Hair follicular keratinocyte (primary cell): ENCODE measurements at places on chromosomes 1 and 21. TPM values are rescaled to one million over a fixed set of nuclear protein-coding genes. Genes with fewer than 3 reads are reported as not detected.

Gene IFNLR1
- 5.3 and 6.7 TPM in 2 replicates for total RNA-seq

Gene CIART
- total RNA-seq = 2.2 and 4.4 TPM in 2 replicates

Gene NR1I3
- total RNA-seq = not detected in 2 replicates

Gene MYOG
- not detected in 2 replicates for total RNA-seq

Gene CASQ1
- total RNA-seq = not detected in 2 replicates

Gene MEX3A
- 1.8 and 2.0 TPM in 2 replicates for total RNA-seq

Gene LYPD8
- not detected in 2 replicates for total RNA-seq

Gene NEK7
- total RNA-seq = 25.5 and 27.9 TPM in 2 replicates

Gene MATN1
- not detected in 2 replicates for total RNA-seq

Gene SPOCD1
- total RNA-seq = 4.7 and 6.2 TPM in 2 replicates

Gene RSPH1
- total RNA-seq = 1.3 TPM in 1 of 2 replicates, not detected in the other
